Activated CD4-positive, alpha-beta T cell treated with anti-CD3 and anti-CD28 coated beads, Interleukin-2, amount 50 U/mL, for 16 hours (primary cell): ENCODE measurements at places on chromosomes 4 and X.
A peak's percentile ranks its signal among the peaks of the same experiment; 100 is the strongest.

GRCh38 chr4:176261018-176261417, 8.0 kb downstream of the ASB5 start:
- DNase-seq = no peak

DNA sequence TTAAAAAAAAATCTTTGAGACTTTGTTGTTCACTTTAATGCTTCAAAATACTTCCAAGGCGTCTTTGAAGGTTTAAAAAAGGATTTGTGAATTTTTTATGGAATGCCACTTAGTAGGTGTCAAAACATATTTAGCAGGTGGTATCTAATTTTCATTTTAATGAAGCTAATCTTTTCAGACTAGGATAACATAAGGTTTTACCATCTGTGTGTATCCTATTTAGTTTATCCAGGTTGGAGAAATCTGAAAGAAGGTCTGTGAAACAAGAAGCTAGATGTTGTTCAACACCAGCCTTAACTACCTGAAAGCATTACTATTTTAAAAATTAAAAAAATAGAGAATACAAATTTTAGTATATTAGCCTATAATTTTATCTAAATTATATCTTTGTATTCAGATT, 193.4 kb downstream of the GRID2 start:
- no peak for DNase-seq

GRCh38 chrX:43002526-43003203, 224.7 kb upstream of the PPP1R2C start:
- no peak for DNase-seq

DNA sequence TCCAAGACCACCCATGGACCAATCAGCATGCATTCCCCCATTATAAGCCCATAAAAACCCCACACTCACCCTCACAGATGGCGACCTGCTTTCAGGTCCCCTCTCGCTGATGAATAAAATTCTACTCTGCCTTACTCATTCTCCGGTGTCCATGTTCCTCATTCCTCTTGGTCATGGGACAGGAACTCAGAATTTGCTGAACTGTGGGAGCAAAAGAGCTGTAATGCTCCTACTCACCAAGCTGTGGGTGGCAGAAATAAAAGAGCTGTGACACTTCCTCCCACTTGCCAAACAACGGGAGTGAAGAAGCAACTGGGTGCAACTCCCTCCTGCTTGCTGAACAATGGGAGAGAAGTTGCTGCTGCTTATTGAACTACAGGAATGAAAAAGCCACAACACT, 168.5 kb upstream of the PCDH18 start:
- DNase-seq = no peak

GRCh38 chr4:183097231-183098018, 1.6 kb upstream of the WWC2 start:
- no peak for DNase-seq

DNA sequence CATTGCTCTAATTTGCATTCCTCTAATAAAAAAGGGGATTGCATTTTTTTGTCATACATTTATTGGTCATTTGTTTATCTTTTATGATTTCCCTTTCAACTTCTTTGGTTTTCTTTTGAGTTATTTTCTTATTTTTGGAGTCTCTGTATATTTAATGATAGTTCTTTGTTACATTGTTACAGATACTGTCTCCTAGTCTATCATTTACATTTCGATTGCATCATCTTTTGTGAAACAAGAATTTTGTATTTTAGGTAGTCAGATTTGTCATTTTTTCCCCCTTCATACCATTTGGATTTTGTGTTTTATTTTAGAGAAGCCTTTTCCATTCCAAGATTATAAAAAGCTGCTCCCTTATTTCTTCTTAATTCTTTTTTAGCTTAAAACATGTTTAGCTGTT, 37.1 kb downstream of the SNX25 start:
- DNase-seq = no peak

- no peak for DNase-seq
Measured at GRCh38 chrX:104427693-104428092, 138.3 kb upstream of the IL1RAPL2 start.

GRCh38 chrX:153361781-153362397, 27.9 kb downstream of the ZNF275 start:
- DNase-seq = no peak

GRCh38 chr4:38100474-38101255, 140.5 kb downstream of the PTTG2 start:
- DNase-seq = no peak

DNA sequence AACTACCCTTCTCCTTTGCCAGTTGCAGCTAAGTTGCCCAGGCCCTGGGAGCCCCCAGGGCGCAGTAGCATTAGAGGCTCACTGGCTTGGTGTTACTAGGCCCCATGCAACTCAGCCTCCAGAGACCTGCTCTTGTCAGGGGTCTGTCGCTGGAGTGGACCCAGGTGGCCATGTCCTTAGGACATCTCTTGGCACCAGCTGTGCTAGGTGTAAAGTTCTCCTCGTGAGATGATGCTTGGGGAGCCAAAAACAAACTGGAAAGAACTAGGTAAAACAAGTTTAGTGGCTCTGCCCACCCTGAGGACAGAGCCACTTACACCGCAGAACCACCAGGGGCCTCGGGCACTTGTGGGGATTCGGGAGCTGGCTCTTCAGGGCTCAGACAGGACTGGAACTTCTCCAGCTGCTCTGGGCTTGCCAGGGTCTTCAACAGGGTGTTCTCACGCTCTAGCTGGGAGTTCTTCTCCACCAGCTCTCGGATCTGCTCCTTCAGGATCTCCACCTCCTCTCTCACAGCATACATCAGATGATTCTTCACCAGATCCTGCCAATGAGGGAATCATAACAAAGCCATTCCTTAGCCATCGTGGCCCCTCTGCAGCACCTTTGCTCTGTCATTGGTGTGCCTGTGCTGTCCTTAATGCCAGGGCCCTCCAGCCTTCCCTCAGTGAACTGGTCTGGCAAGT, 61.2 kb downstream of the TSC22D3 start:
- no peak for DNase-seq

DNA sequence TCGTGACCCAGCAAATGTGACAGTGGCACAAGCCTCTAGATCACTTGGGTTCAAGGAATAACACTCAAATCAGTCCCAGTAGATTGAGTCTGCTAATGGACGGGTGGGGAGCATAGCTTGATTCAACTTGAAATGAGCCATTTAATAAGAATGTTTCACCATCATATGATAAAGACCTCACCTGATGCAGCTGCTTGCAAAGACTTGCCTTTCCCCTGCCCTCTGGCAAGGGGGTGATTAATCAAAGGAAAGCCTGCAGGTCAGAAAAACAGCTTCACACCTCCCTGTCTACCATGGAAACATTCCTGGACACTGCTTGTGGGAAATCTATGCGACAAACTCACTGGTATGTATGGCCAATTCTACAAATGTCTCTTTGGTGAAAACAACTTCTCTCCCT, 54.5 kb downstream of the CD99L2 start:
- no peak for DNase-seq

- no peak for DNase-seq
Measured at GRCh38 chrX:7214251-7214650, 66.3 kb upstream of the PUDP start.

DNA sequence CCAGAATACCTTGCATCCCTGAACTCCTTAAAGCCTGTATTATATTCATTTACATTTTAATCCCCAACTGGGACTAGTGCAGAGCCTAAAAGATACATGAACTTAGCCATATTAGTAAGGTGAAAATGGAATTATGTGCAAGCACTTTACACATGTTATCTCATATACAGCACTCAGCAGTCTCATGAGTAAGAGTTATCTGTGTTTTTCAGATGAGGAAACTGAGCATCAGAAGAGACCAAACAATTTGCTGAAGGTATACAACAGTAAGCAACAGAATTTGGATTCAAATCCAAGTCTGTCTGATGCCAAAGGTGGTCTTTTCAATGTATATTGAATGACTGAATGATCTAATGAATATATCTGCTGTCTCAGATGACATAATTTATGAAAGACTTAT, 12.3 kb downstream of the ATP7A start:
- no peak for DNase-seq

GRCh38 chrX:11540532-11541377, 125.0 kb downstream of the ARHGAP6 start:
- no peak for DNase-seq

GRCh38 chr4:153520227-153520626, 54.1 kb downstream of the TMEM131L start:
- no peak for DNase-seq

DNA sequence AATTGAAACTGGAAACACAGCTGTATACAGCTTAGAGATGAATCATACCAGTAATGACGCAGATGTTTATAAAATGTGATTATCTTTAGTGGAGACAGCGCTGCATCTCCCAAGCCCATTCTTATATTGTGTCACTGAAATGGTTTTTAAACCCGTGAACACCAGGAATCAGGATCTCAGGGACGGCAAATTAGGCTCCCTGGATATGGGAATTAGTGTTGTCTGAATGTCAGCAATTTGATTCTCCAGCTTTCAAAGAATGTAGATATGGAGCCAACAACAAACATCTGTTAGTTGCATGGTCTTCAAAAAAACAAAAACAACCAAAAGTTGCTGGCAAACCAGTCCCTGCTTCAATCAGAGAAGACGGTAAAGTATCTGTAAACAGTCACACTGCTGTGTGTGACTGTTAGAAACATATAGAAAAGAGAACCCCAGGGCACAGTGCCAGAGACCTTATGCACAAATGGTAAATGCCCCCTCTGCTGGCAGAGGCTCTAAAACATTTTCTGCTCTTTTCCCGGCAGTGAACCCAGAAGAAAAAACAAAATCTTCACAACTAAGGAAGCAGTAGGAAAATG, 351.9 kb upstream of the FTHL17 start:
- peak; percentile 24 for DNase-seq

GRCh38 chrX:54748626-54749025, 49.4 kb downstream of the ITIH6 start:
- no peak for DNase-seq

- no peak for DNase-seq
Measured at GRCh38 chrX:37759351-37759750, 20.5 kb upstream of the CYBB start.

GRCh38 chr4:141713185-141713584, 76.8 kb downstream of the IL15 start:
- DNase-seq = no peak

DNA sequence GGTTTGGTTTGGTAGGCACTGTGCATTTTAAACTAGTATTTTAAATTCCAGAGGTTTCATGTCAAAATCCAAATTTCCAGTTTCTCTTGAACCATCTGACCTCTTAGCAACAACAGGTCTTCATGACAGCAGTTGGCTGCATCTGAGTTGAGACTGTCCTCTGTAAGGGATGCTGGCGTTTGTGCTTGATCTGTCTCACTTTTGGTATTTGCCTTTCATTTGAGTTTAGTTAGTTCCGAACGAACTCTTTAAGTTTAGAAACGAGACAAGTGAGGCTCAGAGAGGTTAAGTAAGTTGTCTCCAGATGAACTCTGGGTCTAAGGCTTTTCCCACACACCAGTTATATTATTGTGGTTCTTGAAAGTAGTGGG, 29.1 kb downstream of the SPARCL1 start:
- DNase-seq = peak; percentile 48

DNA sequence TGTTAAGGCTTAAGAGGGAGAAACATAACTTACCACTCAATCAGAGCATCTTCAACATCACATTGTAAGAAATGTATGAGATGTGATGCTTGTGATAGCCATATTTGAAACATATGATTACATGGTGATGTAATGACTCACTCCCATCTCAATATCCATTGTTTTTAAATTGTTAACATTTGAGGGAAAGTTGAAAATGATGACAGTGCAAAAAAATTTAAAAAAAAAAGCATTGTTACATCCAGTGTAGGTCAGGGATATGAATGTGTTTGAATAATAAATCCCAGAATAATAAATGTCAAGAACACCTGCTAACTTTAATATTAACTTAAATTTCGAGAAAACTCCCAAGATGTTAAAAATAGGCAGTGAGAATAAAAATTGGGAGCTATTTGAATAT, 6.4 kb upstream of the CCSER1 start:
- DNase-seq = no peak

GRCh38 chr4:40990236-40990898, 224.0 kb downstream of the APBB2 start:
- DNase-seq = peak; percentile 26

GRCh38 chr4:86536151-86536550, 58.0 kb upstream of the PTPN13 start:
- DNase-seq = no peak

GRCh38 chrX:21725496-21725895, 32.4 kb downstream of the SMPX start:
- DNase-seq = no peak

GRCh38 chr4:138407329-138407728, 165.2 kb upstream of the SLC7A11 start:
- DNase-seq = no peak

GRCh38 chr4:16116493-16116990, 32.7 kb upstream of the PROM1 start:
- no peak for DNase-seq

GRCh38 chr4:78313754-78314120, 237.8 kb upstream of the ANXA3 start:
- no peak for DNase-seq

DNA sequence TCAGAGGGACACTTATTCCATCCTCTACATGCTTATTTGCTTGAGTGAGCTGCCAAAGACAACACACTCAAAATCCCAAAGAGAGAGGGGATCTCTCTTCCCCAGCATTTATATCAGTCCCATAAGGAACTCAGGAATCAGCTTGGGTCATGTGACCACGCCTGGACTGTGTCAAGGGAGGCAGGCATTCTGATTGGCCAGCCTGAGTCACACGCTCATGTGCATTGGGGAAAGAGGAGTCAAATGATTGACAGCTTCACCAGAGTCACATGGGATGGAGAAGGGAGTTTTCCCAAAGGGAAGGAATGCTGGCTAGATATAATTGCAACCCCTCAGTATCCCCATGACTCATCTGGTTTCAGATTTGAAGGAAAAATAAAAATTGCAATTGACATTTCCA, 49.0 kb downstream of the RWDD4 start:
- no peak for DNase-seq

GRCh38 chr4:102518703-102519131, 17.6 kb downstream of the NFKB1 start:
- peak; percentile 41 for DNase-seq

GRCh38 chr4:186587416-186588018, 32.1 kb upstream of the MTNR1A start:
- DNase-seq = peak; percentile 58

GRCh38 chr4:106021737-106022410, 126.6 kb downstream of the NPNT start:
- DNase-seq = no peak

- peak; percentile 9 for DNase-seq
Measured at GRCh38 chr4:120843849-120844527, 78.5 kb downstream of the PRDM5 start.

DNA sequence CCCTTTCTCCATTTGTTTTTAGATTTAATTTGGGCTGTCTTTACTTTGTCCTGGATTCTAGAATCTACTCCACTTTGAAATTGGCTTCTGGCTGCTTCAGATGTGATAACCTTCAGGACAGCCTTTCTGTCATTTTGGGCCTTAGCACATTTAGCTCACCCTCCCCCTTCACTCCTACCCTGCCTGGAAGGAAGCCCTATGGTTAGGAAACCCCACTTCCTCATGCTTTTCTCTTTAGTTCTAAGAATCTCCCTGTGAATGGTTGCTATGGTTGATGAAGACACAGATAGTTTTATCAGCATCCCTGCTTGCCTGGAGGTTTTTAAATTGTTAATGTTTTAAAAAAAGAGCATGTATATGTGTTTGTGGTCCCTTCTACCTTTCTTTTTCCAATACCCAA, 100.7 kb upstream of the PTPN13 start:
- DNase-seq = no peak

GRCh38 chr4:174157106-174157607, 126.3 kb downstream of the FBXO8 start:
- no peak for DNase-seq

- no peak for DNase-seq
Measured at GRCh38 chrX:13936521-13937225, 93.0 kb downstream of the GEMIN8 start.

- DNase-seq = no peak
Measured at GRCh38 chrX:30973784-30974427, 84.9 kb upstream of the TAB3 start.
